Aorta (tissue), 5 donors: ENCODE measurements at places on chromosomes 7 and 10. TPM values are rescaled to one million over a fixed set of nuclear protein-coding genes. Genes with fewer than 3 reads are reported as not detected.

DNA sequence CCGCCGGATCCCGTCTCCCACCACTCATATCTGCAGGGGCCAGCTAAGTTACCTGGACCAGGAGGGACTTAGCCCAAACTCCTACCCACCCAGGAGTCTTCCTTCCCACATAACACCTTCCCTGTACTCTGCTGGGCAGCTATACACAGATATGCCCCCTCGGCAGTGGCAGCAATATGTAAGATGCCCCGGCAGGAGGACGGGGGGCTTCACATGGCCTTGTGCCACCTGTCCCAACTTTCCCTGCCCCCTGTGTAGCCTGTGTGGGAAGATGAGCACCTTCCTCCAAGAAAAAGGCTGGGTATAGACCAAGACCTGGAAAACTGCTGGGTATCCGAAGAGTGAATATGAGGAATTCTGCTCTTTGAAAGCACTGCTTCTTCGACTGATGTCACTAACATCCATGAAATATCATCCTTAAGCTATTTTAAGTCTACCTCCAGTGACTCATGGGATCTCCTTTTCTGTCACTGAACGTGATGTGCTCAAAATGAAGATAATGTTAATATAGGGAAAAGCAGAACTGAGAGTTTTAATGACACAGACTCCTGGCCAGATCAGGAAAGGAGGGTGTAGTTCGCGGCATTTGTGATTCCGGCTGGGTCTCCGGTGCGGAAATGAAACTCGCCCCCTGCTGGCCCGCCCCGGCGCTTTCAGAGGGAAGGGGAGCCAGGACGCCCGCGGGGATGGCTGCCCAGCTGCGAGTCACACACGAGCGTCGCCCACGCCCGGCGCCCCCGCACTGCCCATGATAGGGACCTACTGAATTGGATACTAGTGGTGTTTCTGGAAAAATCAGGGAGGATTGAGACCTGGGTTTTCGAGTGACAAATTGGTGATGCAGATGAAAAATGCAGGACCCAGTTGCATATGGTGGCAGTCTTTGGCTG lies 256.9 kb upstream of the NFE2L3 start:
- no peaks in the 10 kb centered on the region for H3K4me1 ChIP-seq
- DNase-seq, result peak; percentile 93
- no peaks in the 10 kb centered on the region for H3K36me3 ChIP-seq
- H3K4me3 ChIP-seq, result no peak overlapping the region

ADCYAP1R1 gene
- 1.1 TPM for total RNA-seq

KAZALD1 gene
- 17.6 TPM for total RNA-seq

PNLIPRP1 gene
- 1.4 TPM for total RNA-seq

- H3K4me1 ChIP-seq, result no peaks in the 10 kb centered on the region
- H3K36me3 ChIP-seq, result no peaks in the 10 kb centered on the region
- no peak overlapping the region for H3K4me3 ChIP-seq
- no peaks in the 10 kb centered on the region for H3K27me3 ChIP-seq
- no peak for DNase-seq
These were observed 21.5 kb upstream of the ZNF800 start for GRCh38 chr7:127413962-127414361.

ZNF365 gene
- 2.4 TPM for total RNA-seq

- no peak overlapping the region for H3K27ac ChIP-seq
- no peaks in the 10 kb centered on the region for H3K36me3 ChIP-seq
- no peak for DNase-seq
- H3K4me3 ChIP-seq, result no peak overlapping the region
- H3K4me1 ChIP-seq, result no peaks in the 10 kb centered on the region
- H3K27me3 ChIP-seq, result no peaks in the 10 kb centered on the region
These were observed 589.9 kb upstream of the MGMT start for GRCh38 chr10:128877141-128877540.

IGFBP3 gene
- 200 TPM for total RNA-seq

GRCh38 chr7:81956520-81956919 lies 186.7 kb upstream of the HGF start:
- no peaks in the 10 kb centered on the region for H3K27me3 ChIP-seq
- peaks cover 2% of the 10 kb centered on the region for H3K36me3 ChIP-seq
- no peak overlapping the region for H3K27ac ChIP-seq
- no peaks in the 10 kb centered on the region for H3K4me1 ChIP-seq

DNA sequence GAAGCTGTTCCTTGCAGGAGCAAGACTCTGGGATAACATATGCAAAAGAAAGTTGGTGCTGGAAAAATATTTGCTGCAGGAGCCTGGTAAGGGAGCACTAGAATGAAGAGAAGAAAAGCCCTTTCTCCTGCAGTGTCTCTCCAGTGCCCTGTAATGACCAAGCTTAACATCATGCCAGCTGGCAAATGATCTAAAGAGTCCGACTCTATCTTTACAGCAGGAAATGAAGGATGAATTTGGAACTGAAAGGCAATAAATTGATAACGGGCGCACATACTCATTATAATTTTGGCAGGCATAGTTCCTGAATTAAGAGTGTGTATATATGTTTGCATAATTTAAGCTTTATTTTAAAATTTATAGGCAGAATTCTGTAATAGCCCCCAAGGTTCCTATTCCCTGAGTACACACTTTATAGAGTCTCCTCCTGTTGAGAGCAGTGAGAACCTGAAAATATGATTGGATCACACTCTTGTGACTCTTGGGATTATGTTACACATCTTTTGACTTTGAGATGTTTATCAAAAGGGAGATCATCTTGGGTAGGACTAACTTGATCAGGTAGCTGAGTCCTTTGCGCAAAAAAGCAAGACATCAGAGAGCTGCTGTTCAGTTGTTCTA lies 299.0 kb upstream of the MBL2 start:
- no peak overlapping the region for H3K4me3 ChIP-seq
- no peaks in the 10 kb centered on the region for H3K36me3 ChIP-seq
- H3K4me1 ChIP-seq, result no peaks in the 10 kb centered on the region
- H3K27me3 ChIP-seq, result no peaks in the 10 kb centered on the region

FAM25A gene
- not detected for total RNA-seq

SH2D4B gene
- 0.52 TPM for total RNA-seq
